ENCODE measurements at places on chromosomes 6 and 20. TPM values are rescaled to one million over a fixed set of nuclear protein-coding genes. Genes with fewer than 3 reads are reported as not detected.

ADGB gene
- not detected for total RNA-seq

GRCh38 chr6:53128842-53129241 lies 19.8 kb downstream of the GCM1 start:
- ATAC-seq, result peak; percentile 63

DNA sequence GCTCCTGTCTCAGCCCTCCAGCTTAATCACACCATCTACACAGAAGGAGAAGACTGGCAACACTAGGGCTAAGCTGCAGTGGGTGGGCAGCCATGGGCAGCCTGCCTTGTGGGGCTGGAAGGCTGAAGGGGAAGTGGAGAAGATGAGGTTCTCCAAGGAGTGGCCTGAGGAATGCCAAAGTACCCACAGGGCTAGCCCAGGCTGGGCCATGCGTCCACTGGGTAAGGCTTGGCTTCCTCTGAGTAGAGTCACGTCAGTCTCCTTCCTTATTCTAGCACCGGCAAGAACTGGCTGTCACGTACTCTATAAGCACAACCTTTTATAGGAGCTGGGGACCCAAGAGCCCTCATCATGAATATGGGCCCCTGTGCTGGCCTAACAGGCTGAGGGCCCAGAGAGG lies 110.6 kb upstream of the SIRPA start:
- ATAC-seq, result peak; percentile 19

GRCh38 chr6:35911871-35912653 lies 8.8 kb downstream of the SRPK1 start:
- no peak for ATAC-seq

MCHR2 gene
- total RNA-seq, result not detected

GRCh38 chr6:40563111-40563510 lies 24.1 kb downstream of the LRFN2 start:
- no peak for ATAC-seq

- ATAC-seq, result no peak
These were observed 3.2 kb downstream of the LEMD2 start for GRCh38 chr6:33785778-33786177.

DNA sequence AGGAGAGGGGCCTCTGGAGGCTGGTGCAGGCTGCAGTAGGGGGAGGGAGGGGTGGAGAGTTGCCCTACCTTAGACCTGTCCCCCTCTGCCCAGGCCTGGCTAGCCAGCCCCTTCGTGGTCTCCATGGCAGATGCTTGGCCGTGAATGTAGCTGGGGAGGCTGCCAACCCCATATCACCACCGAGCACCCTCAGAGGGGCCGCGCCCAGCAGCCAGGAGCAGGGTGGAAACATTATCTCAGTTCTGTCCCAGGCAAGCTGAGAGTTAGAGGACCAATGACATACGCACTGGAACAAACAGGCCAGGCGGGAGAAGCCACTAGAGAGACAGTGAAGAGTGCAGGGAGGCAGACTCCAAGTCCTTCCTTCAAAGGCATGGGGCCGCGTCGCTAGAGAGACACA lies 66.5 kb downstream of the LRFN2 start:
- no peak for ATAC-seq

- no peak for ATAC-seq
These were observed 54.9 kb downstream of the TMEM242 start for GRCh38 chr6:157268396-157268795.

GRCh38 chr20:9025643-9026042 lies 43.2 kb upstream of the PLCB4 start:
- no peak for ATAC-seq
